ENCODE measurements at places on chromosomes 5 and 9.

GRCh38 chr9:93364734-93365426, 86.6 kb upstream of the FAM120A start:
- DNase-seq = no peak

DNA sequence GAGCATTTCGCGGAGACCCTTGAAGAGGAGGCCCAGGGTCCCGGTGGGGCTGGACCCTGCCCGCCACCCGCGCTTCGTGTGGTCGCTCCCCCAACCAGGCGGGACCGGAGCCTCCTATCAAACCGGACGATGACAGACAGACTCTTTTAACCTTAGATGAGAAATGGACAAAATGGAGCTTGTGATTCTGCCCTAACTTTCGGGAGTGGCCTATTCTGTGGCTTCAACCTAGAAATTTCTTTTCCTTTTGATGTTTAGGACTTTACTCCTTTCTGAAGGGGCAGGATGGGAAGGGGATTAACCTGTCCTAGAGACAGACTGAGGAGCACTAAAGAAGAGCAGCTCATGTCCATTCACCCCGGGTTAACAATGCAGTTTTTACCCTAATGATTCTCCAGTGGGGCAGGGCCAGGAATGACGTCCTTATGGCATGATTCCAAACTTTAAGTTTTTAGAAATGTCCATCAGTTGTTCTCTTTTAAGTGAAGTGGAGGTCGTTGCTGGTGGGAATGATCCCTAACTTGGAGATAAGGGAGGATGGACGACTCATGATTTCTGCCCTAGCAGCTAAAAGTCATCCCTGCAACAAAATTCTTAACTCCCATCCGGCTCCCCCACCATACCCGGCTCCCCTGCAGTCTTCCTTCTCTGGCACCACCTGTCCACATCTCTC, 1.0 kb downstream of the NIPSNAP3A start:
- no peak for DNase-seq

- no peak for DNase-seq
Measured at GRCh38 chr5:169354263-169354662, 53.3 kb upstream of the SLIT3 start.

DNA sequence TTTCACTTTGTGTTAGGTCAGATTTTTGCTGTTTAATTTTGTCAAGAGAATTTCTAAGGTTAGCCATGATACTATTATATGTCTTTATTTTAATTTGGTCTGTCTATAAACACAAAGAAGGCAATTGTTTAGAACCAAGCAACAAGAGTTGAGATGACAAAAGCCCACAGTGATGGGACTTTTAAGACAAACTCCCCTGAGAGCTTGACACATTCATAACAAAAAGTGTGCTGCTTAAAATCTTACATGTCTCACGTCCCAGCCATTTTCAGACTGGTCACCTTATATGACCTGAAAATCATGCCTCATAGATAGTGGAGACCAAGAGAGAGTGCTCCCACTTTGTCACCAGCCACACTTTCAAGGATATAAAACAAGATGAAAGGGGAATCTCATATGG, 21.6 kb upstream of the NNT start:
- DNase-seq = no peak

- DNase-seq = no peak
Measured at GRCh38 chr5:34021334-34021733, 13.5 kb upstream of the AMACR start.

DNA sequence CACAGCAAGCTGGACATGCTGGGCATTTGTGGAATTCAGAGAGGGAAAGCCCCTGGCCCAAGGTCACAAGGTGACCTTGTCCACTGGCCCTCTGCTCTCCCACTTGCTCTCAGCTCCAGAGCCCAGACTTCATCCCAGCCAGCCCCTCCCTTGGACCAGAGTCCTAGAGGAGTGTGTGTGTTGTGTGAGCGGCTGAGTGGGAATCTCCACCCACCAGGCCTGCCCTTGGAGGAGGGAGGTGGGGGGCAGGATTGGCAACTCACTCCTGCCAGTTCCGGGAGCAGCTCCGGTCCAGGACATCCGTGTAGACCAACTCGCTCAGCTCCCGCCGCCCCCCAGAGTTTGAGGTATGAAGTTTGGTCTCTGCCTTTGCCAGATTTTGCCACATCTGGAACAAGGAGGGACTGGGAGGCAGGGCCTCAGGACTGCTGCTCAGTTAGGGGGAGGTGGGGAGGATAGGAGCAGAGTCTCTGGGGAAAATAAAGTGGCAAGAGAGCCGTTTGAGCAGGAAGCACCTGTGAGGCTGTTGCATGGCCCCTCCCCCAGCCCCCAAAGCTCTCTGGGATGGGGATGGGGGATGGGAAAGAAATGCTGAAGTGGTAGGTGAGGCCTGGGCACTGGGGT, 1.4 kb downstream of the MZB1 start:
- no peak for DNase-seq

DNA sequence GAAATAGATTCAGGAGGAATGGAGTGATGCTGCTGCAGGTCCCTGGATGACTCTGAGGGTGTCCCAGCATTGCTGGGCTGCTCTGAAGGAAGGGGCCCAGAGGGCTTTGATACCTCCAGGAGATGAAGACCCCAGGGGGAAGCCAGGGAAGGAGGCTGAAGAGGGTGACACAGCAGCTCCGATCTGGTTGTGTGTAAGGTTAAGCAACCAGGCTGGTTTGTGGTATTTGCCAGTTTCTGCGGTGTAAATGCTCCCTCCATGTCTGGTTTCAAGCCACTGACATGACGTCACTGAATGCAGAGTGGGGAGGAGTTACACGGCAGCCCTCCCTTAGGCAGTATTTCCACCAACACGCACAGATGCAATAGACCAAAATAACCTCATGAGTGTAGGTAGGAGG, 40.0 kb upstream of the ORM1 start:
- DNase-seq = no peak

GRCh38 chr5:2725980-2726765, 25.3 kb downstream of the IRX2 start:
- no peak for DNase-seq

DNA sequence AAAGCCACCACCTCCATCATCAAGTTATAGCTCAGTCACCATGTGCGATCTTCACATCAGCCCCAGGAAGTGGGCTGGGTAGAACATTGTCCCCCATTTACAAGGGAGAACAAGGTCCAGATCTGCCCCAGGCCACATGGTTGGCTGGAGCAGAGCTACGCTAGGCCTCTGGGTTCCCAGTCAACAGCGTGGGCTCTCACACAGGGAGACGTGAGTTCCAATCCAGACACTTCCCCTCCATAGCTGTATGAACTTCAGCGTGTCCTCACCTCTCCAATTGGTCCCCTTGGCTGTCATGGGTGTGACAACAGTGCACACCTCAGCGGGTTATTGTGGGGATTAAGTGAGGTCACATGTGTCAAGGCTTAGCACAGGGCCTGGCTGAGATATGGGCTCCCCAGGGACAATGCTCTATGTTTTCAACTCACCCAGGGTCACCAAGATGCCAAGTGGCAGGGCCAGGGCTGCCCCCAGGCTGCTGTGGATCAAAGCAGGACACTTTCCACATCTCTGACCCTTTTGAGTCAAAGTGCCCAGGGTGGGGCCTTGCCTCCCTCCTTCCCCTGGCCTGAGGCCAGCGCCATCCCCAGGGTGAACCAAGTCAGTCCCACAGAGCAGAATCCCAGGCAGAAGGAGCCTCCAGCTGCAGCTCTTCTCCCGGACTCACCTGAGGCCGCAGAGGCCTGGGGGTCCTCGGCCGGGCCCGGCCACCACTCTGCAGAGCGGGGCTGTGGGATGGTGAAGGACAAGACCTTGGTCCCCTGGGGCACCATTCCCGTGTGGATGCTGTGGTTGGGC, 19.8 kb downstream of the AKNA start:
- no peak for DNase-seq

GRCh38 chr9:35734096-35734495, 1.6 kb downstream of the CREB3 start:
- DNase-seq = no peak

GRCh38 chr9:121266906-121267650, 884 bp upstream of the GSN start:
- no peak for DNase-seq

GRCh38 chr5:51095486-51095885, 287.8 kb upstream of the ISL1 start:
- DNase-seq = no peak

DNA sequence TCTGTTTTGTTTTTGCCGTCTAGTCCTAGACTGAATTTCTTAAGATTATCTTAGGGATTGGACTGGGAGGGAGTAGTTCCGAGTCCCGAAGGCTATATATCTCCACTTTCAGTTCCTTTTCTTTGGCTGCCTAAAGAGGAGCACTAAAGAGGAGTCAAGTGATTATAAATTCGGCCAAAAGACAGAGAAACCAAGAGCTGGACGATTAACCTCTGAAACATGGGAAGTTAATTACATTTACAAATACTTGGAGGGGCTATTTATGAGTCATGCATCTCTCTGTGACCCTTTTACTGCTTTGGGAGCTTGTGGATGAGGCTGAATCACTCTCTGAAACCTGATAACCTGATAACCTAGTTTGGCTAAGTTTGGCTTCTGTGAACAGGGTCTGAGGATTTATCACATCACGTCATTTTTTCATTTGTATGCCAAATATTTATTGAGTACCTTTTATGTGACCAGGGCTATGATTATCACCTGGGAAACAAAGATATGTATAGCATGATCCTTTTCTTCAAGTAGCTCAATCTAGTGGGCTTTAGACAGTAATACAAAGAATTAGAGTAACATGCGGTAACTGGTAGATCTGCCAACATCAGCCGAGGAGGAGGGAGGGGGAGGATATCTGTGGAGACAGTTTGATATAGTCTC, 180.9 kb downstream of the CD180 start:
- DNase-seq = no peak

DNA sequence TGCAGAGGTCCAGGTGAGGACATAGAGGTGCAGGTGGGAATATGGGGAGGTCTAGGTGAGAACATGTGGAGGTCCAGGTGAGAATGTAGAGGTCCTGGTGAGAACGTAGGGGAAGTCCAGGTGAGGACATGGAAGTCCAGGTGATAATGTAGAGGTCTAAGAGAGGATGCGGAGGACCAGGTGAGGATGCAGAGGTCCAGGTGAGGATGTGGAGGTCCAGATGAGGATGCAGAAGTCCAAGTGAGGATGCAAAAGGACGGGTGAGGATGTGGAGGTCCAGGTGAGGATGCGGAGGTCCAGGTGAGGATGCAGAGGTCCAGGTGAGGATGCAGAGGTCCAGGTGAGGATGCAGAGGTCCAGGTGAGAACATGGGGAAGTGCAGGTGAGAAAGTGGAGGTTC, 133.8 kb downstream of the MRPL36 start:
- no peak for DNase-seq

DNA sequence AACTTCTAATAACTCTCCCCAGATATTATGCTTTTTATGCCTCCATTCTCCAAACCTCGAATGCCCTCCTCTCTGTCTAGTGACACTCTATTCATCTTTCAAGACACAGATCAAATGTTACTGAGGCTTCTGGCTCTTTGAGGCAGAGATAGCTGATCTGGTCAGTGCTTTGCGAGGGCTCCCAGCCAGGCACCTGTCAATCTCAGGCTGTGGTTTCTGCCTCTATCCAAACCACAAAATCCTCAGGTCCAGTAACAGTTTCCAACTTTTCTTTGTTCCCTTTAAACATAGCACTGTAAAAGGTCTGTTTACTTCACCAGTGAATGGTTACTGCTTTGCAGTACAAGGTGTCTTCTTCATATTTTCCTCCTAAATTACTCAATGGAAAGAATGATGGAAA, 11.5 kb upstream of the STK32A start:
- no peak for DNase-seq
